ENCODE measurements at places on chromosomes 11 and 22.

DNA sequence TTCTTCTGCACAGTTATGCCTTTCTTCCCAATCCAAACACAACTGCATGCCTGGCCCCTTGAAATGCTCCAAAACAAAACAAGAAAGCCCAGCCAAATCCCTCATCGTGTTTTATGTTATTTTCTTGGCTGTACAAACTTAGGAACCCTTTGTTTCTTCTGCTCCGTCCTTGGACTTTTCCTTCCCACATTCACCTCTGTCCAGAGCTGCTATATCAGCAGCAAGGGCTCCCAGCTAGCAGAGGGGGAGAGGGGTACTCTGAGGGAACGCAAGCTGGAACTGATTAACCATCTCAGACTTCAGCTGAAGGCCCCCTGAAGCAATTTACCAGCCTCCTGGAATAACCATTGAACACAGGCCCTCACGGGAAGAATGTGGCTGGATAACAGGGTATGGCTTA lies 214.7 kb downstream of the TENM4 start:
- no peak for DNase-seq

DNA sequence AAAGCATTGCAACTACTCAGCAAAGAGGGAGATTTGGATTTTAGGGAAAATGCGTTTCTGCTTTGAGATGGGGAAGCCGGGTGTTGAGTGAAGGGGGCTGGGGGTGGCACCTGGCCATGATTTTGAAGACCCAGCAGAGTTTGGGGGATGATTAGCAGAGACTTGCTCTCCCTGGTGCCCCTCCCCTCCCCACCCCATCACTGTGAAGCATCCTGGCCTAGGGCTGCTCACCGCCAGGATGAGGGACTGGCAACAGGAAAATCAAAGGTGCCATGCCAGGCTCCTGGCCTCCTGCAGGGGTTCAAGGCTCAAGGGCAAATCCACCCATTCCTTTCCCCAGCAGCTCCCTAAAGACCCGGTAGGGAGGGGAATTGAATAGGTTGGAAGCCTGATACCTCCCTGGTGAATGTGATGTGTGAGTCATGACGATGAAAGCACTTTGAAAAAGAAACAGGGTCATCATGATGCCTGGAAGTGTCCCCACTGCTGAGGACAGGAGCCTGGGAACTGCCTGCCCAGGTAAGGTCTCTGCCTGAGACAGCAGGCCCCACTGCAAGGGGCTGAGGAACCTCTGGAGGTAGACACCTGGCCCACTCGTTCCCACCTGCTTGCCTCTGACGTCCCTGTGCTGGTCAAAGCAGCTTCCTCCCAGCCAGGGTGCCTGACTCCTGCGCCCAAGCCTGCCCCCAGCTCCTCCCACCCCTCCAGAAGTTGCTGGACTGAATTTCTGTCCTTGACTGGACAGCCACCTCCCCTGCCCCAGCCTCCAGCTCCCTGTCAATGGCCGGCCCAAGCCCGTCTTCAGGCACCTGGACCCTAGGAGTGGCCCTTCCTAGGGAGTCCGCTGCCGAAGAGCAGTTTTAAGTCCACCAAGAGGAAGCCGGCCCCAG lies 1.7 kb downstream of the CHST1 start:
- DNase-seq, result no peak

- no peak for DNase-seq
These were observed 5.2 kb downstream of the ACP2 start for GRCh38 chr11:47243454-47243853.

DNA sequence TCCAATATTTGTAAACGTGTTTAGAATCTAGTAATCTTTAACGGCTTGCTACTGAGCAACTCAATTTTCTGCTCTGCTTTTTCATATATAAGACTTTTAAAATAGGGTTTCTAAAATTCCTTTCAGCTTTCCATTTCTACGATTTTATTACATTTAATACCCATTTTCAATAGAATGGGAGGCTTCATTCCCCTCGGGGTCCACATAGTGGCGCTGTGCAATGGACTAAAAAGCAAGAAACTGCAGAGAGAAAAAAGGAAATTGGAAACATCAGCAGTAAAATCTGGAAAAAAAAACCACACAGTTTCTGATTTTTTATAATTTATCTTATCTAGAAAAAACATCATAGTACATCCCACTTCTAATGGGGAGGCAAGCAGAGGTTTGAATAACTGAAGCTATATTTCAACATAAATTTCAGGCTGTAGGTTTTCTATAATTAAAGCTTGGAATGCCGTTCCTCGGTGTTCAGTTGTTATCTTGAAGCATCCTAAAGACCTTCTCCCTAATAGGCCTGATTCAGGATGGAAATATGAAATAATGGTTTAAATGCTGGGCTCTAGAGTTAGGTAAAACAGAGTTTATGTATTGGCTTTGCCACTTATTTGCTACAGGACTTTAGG lies 18.7 kb upstream of the JHY start:
- no peak for DNase-seq

GRCh38 chr11:86153439-86153838 lies 84.6 kb upstream of the PICALM start:
- no peak for DNase-seq

DNA sequence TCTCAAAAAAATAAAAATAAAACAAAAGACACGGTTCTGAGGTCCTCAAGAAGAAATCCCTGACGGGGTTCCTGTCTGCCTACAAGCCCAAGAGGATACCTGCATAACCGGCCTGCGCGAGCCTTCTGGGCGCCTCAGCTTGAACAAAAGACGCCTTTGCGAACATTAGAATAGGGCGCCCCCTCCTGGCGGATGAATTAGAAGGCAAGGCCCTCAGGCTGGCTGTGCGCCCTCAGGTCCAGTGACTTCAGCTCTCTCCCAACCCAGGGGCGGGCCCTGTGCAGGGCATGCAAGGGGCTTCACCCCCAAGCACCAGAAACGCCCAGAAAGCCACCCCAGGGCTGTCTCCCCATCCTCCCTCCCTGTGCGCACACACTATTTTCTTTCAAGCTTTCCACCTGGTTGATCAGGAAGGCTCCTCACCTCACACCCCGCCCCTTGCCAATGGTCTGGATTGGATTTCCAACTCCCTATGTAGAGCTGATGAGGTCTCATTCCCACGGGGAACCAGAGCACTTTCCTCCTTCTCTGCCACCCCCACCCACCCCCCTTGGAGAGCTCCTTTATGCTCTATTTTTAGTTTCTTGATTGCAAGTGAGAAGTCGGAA lies 273.3 kb downstream of the BUD13 start:
- peak; percentile 34 for DNase-seq

DNA sequence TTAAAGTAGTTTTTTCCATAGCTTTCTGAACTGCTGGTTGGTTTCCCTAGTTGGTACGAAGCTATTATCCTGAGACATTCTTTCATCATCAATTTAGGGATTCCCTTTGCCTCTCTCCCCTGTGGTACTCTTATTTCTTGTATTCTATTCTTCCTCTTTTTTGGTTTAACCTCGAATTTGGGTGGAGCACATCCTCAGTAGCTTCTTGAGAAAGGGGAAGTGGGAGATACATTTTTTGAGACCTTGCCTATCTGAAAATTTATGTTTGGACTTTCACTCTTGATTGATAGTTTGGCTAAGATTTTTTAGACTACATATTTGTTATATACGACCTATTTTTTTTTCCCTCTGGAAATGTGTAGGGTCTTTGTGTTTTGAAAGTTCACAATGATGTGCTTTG lies 121.7 kb upstream of the ZBED5 start:
- DNase-seq, result no peak

- peak; percentile 58 for DNase-seq
These were observed 113.1 kb upstream of the HSD17B12 start for GRCh38 chr11:43567396-43567975.

GRCh38 chr11:99069856-99070444 lies 49.2 kb downstream of the CNTN5 start:
- DNase-seq, result no peak

- DNase-seq, result no peak
These were observed 108.3 kb downstream of the SWAP70 start for GRCh38 chr11:9772218-9772617.

DNA sequence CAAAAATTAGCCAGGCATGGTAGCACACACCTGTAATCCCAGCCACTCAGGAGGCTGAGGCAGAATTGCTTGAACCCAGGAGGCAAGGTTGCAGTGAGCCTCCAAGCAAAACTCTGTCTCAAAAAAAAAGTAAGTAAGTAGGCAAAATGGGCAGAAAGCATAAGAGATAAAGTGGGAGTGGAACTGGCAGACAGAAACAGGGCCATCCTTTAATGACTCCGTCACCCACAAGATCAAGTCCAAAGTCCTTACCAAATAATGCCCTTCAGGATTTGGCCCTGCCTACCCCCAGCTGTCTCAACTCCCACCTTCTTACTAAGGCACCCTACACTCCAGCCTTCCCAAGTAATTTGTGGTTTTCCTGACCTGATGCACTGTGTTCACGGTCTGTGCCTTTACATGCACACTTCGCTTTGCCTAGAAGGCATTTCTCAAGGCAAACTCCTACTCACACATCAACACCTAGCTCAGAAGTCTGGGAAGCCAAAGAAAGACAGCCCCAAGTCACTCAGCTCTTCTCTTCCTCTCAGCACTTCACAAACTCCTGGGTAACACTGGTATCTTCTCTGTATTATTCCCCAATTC lies 6.1 kb downstream of the MAPK1 start:
- DNase-seq, result no peak

- DNase-seq, result peak; percentile 33
These were observed 48.8 kb downstream of the NAT10 start for GRCh38 chr11:34154059-34154875.

DNA sequence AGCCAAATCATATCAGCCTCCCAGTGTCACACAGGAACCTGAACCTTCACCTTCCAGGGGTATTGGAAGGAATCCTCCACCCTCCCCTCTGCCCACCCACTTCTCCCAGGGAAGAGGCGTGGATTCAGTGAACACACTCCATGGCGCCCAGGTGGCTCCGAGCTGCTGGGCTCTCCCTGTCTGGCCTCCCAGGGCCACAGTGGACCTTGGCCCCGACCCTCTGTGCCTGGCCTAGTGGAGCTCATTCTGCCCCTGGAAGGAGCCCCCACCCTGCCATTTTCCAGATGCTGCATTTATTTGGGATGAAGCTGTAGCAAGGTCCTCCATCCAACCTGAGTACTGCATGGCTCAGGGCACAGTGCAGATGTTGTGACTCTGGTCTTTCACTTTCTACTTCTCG lies 1340.1 kb downstream of the TBC1D22A start:
- no peak for DNase-seq

- peak; percentile 34 for DNase-seq
These were observed 74.2 kb upstream of the ZBED5 start for GRCh38 chr11:10931761-10932670.

- no peak for DNase-seq
These were observed 127.5 kb downstream of the APIP start for GRCh38 chr11:34788642-34789041.
